CD4-positive, alpha-beta T cell treated with Interleukin-15 for 1 hour (primary cell): ENCODE measurements at places on chromosomes 5 and 9.

- no peak for DNase-seq
Observed at GRCh38 chr9:6590334-6590733, 55.2 kb downstream of the GLDC start.

GRCh38 chr5:33565324-33565723, 124.6 kb downstream of the TARS1 start:
- DNase-seq: no peak

DNA sequence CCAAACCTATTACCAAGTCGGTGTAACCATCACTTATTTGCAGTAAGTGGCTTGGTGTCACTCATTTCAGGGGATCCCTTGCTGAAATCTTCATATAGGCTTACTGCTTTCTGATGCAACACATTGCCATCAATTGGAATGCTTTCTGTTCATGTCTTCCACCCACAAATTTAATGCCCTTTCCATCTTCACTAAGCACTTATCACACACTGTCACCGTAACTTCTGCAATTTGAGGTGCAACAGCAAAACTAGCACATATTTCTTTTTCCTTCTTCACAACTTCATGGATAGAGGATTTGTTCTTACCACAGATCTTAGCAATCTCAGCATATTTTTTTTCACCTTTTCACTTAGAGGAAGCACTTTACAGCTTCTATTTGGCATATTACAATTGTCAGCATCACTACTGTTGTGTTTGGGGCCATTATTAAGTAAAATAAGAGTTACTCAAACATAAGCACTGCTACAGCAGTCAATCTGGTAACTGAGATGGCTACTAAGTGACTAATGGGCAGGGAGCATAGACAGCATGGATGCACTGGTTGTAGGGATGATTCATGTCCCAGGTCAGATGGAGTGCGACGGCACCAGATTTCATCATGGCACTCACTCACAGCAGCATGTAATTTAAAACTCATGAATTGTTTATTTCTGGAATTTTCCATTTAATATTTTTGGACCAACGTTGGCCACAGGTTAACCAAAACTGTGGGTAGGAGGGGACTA, 70.1 kb downstream of the PIP5K1B start:
- DNase-seq: no peak

DNA sequence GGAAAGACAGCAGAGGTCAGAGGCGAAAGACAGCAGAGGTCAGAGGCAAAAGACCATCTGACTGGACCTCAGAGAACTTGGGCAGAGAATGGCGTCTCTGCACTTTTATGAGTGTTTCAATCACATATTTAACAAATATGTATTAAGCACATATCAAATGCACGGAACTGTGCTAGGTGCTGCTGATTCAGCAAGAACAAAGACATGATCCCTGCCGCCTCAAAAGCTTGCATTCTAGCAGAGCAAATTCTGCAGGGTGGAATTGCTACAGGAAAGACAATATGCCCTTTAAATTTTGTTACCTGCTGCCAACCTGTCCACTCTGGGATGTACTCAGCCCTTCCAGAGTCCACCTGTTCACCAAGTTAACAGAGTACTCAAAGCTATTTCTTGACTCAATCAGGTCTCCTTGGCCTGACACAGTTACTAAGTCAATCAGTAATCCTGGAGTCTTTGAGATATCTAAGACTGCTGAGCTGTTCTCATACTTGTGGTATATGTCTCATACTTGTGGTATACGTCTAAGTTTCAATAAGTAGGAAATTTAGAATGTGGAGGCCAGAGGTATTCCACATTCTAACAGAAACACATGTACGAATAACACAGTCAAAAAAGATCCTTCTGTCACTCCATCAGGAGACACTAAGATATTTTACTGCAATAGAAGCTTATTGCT, 131.8 kb downstream of the GNAQ start:
- no peak for DNase-seq

- DNase-seq: no peak
Observed at GRCh38 chr9:81132318-81132717, 557.0 kb downstream of the TLE1 start.
